ENCODE measurements at places on chromosomes 2 and 18.

DNA sequence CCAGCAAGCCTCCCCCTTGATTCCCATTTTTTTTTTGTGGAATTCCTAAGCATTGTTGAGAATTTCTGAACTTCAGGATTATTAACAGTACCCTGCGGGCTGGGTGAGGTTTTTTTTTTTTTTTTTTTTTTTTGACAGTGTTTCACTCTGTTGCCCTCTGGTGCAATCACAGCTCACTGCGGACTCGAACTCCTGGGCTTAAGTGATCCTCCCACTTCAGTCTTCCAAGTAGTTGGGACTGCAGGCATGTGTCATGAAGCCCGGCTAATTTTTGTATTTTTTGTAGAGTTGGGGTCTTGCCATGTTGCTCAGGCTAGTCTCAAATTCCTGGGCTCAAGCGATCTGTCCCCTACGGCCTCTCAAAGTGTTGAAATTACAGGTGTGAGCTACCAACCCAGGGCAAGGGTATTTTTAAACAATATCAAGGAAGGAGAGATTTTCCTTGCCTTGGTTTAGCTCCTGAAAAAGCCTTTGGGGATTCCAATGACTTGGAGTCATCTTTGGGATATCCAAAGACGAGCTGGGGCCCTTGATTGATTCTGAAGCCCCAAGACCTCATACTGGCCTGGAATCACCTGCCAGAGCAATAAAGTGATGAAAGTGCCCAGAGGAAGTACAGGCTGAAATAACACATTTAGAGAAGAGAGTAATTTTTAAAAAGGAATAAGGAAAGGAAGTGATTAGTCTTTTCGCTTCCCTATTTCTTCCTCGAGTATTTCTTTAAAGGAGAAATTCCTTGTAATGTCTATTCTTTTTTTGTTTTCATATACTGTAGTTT is 240.2 kb downstream of the TGIF1 start:
- no peak for DNase-seq

GRCh38 chr2:64196963-64197362 is 52.7 kb upstream of the PELI1 start:
- DNase-seq: no peak

GRCh38 chr2:181419129-181419855 is 37.9 kb upstream of the ITGA4 start:
- DNase-seq: peak; percentile 34

- peak; percentile 70 for DNase-seq
Measured at GRCh38 chr2:118250001-118250400, 161.7 kb downstream of the INSIG2 start.

- DNase-seq: no peak
Measured at GRCh38 chr18:44409515-44409914, 271.2 kb upstream of the SETBP1 start.

DNA sequence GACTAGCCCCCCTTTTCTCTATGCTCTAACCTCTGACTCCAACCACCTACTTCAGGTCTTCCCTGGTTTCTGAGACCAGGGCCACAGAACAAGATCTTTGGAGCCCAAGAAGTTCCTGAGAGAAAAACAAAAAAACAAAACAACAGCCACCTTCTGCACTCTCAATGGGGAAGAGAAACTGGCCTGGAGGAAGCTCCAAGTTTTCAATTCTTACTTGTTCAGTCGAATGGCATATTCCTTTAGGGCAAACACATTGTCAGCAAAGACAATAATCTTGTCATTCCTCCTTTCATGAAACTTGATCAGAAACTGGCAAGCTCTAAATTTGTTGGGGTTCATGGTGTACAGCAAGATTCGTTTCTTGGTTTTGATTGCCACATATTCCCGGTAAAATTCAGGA is 15.0 kb downstream of the ERCC3 start:
- no peak for DNase-seq

- DNase-seq: no peak
Measured at GRCh38 chr2:58135861-58136260, 89.3 kb downstream of the VRK2 start.

GRCh38 chr2:98759827-98760625 is 29.1 kb upstream of the MGAT4A start:
- DNase-seq: peak; percentile 79

GRCh38 chr2:206657087-206657486 is 14.8 kb downstream of the FAM237A start:
- DNase-seq: no peak

GRCh38 chr2:43611987-43612894 is 16.4 kb upstream of the THADA start:
- peak; percentile 83 for DNase-seq

- no peak for DNase-seq
Measured at GRCh38 chr2:99605036-99605435, 115.2 kb upstream of the REV1 start.

Data from NB4 (cell line).